Activated CD4-positive, alpha-beta T cell treated with anti-CD3 and anti-CD28 coated beads, Interleukin-2, amount 50 U/mL, for 4 hours (primary cell): ENCODE measurements at places on chromosomes 16 and 17.

GRCh38 chr16:84084570-84085270 is 32.0 kb downstream of the MBTPS1 start:
- peak; percentile 63 for DNase-seq

- no peak for DNase-seq
Observed at GRCh38 chr17:37698132-37698910, 46.5 kb downstream of the HNF1B start.

- no peak for DNase-seq
Observed at GRCh38 chr17:1143573-1143972, 36.2 kb downstream of the ABR start.

DNA sequence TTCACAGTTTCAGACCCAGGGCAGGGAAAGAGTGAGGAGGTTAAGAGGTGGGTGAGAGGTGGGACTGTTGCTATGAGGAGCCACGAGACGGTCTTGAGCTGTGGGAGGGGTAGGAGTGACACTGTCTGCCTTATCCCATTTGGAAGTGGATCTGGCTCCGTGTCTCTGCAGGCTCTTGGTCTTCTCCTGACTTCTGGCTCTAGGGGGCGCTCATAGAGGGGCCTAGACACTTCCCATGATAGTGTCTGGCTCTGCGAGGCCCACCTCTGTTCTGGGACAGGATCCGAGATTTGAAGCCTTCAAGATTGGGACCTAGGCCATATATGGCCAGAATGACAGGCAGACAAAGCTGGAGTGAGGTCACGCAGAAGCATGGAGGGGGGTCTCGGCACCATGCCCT is 204.5 kb downstream of the GSG1L start:
- no peak for DNase-seq

GRCh38 chr17:38428112-38428642 is at the start of gene ARHGAP23:
Gene ARHGAP23 (plus strand): TSS chr17:38428464. CDS start chr17:38428486, 22 bp downstream.
- DNase-seq = peak; percentile 21

DNA sequence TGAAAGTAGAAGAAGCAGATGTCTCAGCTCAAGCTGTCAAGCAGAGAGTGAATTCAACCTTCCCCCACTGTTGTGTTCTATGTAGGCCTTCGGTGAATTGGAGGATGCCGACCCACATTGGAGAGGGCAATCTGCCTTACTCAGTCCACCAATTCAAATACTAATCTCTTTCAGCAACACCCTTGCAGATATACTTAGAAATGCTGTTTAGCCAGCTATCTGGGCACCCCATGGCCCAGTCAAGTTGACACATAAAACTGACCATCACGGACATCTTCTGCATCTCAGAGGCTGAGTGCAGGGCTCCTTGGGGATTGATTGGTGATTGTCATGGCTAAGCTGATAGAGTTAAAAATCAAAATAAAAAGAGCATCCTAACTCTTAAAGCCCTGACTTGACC is 58.3 kb downstream of the IRX3 start:
- no peak for DNase-seq

DNA sequence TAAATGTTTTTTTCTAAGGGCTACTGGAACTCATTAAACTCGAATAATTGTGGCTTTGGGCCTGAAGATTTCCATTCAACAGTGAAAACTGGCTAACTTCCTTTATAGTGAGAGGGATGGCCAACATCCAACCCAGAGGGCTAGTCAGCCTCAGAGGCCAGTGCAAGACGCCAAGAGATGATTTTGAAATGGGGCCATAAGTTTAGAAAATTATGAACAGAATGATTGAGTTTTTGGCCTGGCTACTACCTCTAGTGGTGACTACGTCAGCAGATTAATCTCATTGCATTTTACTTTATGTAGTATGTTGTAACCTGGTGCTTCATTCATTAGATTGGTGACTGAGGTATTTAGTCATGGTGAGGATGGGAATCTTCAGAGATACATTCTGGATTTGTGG is 28.4 kb downstream of the HAPSTR1 start:
- no peak for DNase-seq
